ENCODE measurements at places on chromosomes 4 and X.

GRCh38 chr4:3676196-3676595 lies 90.0 kb upstream of the ADRA2C start:
- no peak for DNase-seq

GRCh38 chrX:10033375-10034007 lies 66.3 kb downstream of the CLDN34 start:
- no peak for DNase-seq

DNA sequence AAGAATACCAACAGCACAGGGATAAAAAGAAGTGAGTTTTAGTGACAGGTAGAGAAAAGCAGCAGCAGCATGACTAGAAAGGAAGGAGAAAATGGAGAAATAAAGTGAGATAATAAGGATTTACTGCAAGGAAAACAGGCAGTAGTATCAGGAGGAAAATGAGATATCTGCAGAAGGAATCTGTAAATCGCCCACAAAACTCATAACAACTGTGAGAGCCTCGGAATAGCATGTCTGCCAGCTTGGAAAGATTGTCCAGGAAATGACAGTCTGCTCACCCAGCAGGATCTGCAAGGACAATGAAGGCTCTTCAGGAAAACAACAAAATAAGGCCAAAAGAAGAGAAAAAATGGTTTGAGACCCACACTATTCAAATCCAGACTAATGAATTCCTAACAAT lies 47.4 kb downstream of the CXXC4 start:
- no peak for DNase-seq

DNA sequence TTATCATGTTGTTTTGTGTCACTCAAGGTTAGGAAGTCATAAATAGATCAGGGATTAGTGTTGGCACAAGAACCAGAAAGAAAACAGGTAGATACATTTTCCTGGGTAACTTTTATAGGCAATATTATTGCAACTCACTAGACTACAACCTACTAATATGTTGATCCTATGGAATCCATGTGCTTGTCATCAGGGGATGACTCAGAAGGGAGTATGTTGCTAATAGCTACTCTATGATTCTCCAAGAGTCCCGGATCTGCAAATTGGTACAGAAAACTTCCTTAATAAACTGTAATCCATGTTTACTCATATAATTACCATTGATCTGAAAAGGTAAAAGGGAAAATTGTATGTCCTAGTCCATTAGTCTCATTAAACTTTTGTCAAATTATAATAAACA lies 11.7 kb upstream of the GNRHR start:
- no peak for DNase-seq

DNA sequence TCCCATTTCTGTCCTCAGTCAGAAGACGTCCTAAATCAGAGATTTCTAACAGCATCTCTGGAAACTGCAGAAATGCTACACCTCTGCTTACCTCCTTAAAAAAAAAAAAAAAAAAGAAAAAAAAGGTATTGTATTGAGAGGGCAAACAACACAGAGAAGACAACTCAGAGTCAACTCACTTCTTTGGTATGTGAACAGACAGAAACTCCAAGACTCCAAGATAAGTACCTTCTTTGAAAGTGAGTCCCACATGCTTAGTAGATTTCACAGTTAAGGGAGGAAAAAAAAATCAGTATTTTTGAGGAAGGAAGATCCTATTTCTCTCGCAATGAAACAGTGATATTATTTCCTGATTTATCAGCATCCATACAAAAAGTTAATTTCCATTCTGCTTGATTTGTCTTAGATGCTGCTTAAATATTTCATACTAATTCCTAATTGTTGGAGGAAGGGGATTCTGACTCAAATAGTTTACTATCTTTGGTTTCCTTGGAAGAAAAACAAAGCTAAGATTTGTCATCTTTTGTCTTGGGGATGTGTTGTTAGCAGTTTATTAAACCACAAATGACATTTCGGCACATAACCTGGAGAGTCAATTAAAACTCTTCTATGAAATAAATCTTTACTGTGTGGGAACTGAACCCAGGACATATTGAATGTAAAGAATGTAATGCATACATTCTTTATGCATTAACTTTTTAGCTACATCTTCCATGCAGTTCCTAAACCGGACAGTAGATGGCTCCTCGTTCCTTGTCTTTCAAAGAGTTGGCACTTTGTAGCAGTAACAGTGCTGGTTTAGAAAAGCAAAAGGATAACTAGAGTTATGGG lies 4.7 kb downstream of the RASGEF1B start:
- peak; percentile 57 for DNase-seq

DNA sequence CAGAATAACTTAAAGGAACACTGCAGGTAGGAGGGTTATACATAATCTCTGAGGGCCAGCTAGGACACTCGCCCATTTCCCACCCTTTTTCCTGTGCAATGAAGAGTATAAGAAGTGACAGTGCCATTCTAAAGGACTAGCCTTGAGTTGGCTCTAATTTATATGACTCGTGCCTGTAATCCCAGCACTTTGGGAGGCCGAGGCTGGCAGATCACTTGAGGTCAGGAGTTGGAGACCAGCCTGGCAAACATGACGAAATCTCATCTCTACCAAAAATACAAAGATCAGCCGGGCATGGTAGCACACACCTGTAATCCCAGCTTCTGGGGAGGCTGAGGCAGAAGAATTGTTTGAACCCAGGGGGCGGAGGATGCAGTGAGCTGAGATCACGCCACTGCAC lies 4.4 kb downstream of the TBC1D1 start:
- DNase-seq: no peak

DNA sequence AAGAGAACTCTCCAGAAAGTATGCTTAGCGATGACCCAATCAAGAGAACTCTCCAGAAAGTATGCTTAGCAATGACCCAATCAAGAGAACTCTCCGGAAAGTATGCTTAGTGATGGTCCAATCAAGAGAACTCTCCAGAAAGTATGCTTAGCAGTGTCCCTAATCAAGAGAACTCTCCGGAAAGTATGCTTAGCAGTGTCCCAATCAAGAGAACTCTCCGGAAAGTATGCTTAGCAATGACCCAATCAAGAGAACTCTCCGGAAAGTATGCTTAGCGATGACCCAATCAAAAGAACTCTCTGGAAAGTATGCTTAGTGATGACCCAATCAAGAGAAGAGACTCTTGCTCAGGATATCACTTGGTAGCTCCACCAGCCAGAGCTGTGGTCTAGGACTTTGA lies 92.5 kb downstream of the AFAP1 start:
- DNase-seq: no peak

GRCh38 chr4:138658518-138658917 lies 357.1 kb upstream of the NOCT start:
- DNase-seq: no peak

DNA sequence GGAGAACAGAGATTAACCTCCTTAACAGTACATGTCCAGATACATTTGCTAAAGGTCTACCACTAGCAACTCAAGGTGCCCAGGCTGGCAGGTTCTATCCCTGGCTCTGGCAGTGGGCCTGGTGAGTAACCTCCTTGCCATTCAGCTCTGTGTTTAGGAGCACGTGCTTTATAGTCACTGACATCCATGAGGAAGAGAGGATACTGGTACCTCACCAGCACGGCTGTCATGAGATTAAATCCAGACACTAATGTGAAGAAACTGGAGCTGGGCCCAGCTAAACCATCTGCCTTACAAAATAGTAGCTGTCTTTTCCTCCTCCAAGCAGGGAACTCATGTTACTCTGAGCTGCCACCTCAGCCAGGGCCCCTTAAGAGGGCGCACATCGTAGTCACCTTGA lies 45.3 kb downstream of the GPRASP3 start:
- peak; percentile 62 for DNase-seq

- peak; percentile 59 for DNase-seq
Measured at GRCh38 chr4:122576261-122577188, 44.3 kb downstream of the IL21 start.

DNA sequence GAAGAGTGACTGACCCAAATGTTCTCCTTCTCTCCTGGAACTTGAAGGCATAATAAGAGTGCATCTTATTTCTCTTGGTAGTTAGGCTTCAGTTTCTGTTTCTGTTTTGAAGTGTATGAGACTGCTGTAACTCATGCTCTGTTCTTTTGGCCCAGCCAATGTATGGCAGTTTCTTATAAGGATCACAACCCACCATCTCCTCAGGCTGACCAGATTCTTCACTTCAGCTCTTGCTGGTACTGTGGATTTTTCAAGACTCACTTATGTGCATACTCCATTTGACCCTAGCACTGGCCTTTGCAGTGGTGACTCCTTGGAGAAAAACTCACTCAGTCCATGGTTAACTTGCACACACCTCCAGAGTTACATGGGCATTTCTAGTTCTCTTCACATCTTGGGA lies 9.6 kb upstream of the YTHDC1 start:
- DNase-seq: no peak
